Nucleus accumbens (tissue), 56 donors: ENCODE measurements at places on chromosomes 1 and 21.

- no peak for DNase-seq
Observed at GRCh38 chr21:31235671-31236450, 108.2 kb downstream of the TIAM1 start.

DNA sequence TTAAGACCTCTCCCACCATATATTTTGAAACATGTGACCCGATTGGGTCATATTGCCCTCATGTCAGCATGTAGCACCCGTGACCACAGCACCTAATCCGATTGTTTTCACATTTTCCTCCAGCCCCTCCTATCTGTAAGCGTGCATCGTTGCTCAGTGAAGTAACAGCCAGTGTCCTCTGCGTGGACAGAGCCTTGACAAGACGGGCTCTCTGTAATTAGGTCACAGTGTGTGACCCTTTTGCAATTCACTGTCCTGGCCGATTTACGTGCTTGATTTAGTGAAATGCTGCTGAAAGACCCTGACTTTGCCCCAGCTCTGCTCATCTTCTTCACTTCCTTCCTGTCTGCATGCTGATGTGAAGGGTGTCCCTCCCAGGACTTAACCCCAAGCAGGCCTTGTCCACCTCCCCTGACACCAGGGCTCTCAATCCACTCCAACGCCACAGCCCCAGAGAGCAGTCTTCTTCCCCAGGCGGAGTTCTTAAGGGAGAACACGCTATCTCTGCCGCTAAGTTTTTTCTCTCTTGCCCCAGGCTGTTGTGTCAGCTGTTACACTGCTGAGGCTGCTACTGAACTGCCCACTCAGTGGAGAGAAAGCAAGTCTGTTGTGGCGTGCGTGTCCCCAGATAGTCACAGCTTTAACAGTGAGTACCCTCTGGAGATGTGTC lies 19.4 kb downstream of the URB2 start:
- no peak for DNase-seq

DNA sequence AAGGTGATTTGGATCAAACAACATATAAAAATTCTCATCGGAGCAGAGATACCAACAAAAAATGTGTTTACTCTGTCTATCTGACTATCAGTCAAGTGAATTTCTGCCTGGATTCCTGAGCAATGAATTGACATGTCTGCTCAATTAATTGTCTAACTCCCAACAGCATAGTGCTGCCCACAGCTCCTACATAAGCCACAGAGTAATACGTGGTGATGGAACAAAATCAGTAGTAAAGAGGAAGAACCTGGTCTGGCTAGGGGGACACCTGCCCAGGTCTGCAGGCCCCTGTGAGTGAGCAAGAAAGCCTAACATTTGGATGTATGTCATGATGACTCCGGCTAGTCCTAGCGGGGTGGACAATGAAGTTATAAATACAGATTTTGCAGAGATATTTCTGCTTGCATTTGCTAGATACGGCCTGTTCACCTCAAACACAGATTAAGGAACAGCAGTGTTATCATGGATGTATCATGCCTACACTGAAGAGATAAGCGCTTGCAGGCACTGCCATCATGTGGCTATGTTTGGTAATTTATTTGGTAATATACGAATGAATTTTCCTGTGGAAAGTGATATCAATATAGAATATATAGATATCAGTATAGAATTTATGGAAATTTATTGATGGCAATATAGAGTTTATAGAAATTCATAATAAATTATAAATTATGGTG lies 69.6 kb upstream of the LRRC8B start:
- DNase-seq, result peak; percentile 14

DNA sequence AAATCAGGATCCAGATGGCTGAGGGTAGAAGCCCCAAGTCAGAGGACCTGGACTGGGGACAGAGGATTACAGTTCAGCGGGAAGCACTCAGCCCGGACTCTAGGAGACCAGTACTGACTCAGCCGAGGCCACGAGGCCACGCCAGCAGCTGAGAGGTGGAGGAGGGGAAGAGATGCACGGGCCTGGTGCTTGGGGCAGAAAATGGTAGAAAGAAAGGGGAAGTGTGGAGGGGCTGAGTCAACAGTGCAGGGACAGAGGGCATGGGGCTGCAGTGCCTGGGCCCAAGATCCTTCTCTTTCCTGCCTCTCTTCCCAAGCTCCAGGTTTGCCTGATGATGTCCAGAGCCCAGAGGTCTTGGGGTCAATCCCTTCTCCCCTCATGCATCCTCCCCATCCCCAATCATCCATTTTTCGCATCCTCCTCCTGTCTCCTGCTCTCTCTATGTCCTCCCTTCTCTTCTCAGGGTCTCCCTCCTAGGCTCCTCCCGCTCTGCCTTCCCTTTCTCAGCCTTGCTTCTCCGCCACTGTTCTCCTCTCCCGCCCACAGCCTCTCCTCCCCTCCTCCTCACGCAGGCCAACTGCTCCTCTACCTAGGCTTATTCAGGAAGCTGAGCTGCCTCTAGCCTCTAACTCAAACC lies 7.7 kb downstream of the ARHGEF2 start:
- peak; percentile 69 for DNase-seq

DNA sequence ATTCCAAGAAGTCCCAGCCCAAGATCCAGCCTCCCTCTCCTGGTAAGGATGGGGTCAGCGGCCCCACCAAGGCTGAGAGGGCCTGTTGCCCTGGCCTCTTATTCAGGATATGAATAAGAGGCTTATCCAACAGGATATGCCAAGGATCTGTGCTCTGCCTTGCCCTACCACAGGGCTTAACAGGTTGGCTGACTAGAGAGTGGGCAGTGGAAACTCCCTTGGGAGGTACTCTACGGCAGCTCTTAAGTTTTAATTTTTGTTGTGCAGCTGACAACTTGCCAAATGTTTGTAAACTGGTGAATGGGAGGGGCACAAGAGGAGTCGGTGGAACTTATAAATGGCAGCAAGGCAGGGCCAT lies 16.5 kb upstream of the PIGV start:
- no peak for DNase-seq

GRCh38 chr1:212367474-212368072 lies 47.1 kb downstream of the PACC1 start:
- no peak for DNase-seq

DNA sequence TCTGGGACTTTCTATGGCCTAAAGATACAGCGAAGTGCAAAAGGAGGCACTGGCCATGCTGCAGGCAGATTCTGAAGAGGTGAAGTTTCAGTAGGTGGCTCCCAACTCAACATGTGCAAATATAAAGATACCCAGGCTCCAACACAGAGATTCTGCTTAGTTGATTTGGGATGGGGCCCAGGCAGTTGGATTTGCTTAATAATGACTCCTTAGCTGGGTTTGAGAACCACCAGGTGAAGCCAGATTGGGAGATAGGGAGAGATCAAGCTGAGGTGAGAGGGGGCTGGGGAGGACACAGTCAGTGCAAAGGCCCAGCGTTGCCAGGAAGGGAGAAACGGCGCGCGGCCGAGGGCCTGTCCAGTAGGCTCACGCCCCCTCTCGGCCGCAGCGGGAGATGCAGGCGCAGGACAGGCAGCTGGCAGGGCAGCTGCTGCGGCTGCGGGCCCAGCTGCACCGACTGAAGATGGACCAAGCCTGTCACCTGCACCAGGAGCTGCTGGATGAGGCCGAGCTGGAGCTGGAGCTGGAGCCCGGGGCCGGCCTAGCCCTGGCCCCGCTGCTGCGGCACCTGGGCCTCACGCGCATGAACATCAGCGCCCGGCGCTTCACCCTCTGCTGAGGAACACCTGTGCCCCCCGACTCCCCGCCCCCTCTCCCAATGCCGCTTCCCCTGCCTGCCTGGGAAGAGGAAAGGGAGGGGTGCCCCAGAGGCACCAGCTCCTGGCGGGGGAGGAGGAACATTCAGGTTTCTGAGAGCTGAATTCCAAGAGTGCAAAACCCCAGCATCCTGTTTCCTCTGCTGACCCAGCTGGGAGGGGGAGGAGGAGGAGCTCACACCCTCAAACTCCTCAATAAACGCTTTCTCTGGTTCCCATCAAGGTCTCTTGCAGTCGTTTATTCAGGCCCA lies 1.2 kb downstream of the FAM167B start:
- no peak for DNase-seq

DNA sequence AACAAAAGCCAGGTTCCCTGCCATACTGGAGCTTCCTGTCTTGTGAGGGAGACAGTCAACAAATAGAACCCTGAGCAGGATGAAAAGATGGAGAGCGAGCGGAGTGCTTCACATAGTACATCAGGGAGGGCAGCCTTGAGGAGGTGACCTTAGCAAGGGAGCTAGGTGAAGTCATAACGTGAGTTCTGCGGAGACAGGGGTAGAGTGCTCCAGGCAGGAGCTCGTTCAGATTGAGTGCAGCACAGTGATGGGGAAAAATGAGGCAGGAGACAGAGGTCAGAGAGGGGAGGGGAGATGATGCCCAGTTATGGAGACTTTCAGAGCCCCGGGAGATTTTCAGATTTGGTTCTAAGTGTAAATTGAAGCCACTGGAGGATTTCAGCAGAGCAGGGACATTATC lies 15.3 kb upstream of the CLIC6 start:
- DNase-seq, result no peak

DNA sequence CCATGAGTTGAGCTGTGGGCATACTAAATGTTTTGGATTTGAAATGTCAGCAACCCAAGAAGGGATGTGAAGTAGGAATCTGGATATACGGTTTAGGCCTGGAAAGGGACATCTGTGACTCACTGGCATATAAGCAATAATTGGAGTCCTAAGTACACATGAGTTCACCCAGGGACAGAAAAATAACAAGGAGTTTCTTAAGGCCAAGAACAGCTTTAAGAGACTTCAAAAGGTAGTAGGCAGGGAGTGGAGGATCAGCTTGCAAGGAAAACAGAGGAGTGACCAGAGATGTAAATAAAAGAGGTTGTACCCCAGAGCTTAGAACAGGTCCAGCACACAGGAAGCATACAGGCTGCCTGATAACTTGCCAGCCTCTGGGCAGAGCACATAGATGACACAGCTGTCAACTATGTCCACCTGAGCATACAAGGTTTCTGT lies 28.1 kb downstream of the TMEM50B start:
- no peak for DNase-seq

DNA sequence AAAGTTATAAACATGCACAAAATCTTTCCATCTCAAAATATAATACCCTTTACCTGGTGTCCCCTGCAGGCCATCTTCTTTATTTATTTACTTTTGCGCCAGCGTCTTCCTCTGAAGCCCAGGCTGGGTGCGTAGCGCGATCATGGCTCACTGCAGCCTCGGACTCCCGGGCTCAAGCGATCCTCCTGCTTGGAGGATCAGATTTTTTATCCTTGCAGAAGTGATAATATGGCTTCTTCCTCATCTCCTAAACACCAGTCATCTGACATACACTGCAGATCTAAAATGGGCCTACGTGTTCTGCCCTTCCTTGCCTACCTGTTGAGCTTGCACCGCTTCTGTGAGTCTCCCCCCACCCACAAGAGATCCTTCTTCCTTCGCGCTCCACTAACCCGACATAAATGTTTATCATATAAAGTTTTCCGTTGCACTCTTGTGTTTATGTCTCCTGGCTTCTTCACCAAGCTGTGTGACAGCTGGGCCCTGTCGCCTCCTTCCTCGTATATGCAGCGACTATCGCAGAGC lies 506 bp upstream of the SRP9 start:
- DNase-seq, result no peak

DNA sequence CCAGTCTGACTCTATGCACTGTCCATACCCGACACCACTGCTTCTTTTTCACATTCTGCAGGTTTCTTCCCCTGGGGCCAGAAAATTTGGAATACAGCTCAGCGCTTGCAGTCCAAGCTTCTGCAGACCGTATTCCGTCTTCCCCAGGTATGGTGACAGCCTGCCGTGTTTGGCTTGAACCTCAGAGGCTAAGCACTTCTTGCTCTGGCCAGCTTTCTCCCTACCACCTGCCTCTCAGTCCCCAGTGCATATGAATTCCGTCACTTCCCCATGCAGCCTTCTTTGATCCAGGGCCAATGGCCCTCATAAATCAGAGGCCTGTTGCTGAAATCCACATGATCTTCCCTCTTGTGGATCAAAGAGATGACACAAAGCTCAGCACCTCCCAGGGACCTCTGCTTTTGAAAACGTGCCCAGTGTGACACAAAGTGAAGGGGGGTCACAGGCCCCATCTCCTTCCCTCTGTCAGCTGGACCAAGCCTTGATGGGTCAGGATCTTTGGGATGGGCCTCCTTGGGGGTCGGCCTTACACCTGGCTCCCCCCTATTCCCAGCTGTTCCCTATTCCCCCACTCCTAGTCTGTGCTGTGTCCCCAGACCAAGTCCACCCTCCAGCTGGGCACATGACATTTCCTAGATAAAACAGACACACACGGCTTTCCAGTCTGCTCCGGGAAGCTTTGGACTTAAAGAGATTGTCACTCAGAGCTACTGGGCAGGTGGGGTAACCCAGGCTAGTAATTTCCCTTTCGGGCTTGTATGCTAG lies 66.6 kb downstream of the HMGB4 start:
- DNase-seq, result no peak

DNA sequence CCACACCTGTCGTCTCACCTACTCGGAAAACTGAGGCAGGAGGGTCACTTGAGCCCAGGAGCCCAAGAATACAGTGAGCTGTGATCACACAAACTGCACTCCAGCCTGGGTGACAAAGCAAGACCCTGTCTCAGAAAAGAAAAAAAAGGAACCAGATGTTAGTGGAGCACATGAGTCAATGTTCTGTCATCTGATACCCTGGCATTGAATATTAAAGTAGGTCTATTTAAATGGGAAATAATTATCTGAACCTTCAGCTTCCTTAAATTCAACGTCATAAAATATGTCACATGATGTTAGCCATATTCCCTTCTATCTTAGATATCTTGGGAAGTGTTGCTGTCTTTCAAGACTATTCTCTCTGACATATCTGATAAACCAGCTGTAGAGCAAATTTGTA lies 47.3 kb downstream of the NCAM2 start:
- DNase-seq, result no peak

- DNase-seq, result no peak
Observed at GRCh38 chr1:158607296-158607695, 2.2 kb downstream of the OR10Z1 start.

- DNase-seq, result peak; percentile 56
Observed at GRCh38 chr1:921011-921837, 2.5 kb upstream of the SAMD11 start.

DNA sequence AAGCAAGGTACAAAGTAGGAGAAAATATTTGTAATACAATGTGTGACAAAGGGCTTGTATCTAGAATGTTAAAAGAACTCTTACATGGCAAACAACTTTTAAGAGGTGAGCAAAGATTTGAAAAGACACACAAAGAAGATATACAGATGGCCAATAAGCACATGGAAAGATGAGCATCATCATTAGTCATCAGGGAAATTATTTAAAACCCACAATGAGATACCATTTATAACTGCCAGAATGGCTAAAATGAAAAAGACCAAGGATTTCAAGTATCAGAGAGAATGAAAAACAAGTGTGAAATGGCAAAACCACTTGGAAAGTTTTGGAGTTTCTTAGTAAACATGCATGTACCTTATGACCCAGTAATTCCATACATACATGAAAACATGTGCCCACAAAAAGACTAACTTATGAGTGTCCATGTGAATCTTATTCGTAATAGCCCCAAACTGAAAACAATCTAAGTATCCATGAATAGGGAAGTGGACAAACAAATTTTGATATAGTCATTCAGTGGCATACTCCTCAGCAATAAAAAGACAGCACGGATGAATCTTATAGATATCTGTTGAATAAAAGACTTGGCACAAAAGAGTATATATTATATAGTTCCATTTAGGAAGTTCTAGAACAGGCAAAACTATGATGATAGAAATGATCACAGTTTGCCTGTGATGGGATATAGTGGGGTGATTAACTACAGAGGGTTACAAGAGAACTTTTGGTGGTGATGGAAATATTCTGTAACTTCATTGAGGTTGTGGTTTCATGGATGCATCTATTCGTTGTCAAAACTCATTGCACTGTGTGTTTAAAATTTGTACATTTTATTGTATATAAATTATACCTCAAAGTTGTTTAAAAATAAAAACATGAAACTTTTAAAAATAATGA lies 82.0 kb downstream of the DISP1 start:
- DNase-seq, result no peak

GRCh38 chr1:57831624-57832023 lies 407.8 kb upstream of the DAB1 start:
- no peak for DNase-seq
